ENCODE measurements at places on chromosomes 2 and 18.

DNA sequence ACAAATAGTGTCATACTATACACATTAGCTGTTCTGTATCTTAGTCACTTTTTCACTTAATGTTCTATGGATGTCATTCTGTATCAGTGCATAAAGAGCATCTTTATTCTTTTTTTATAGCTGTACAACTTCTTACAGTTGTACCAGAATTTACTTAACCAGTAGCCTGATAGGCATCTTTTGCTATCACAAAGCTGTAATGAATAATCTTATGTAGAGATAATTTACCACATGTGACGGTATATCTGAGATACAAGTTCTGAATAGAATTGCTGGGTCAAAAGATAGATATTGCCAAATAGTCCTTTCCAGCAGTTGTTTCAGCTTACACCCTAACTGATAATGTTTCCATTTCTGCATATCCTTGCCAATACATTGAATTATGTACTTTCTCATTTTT, 70.0 kb downstream of the PTRHD1 start:
- no peak for DNase-seq

DNA sequence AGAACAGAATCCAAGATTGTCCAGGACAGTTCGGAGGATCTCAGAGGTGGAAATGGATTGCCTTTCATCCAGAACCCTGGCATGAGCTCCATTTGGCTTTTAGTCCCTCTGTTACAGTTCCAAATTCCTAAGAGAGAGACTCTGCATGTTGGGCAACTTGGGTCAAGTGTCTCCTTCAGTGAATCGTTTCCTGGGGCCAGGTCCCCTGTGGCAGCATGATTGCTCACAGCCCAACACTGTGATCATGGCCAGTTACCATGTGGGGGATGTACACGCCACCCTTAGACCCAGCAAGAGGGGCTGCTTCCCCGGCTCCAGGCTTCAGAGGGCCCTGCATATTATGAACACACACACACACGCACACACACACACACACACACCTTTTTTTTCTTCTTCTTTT, 118.6 kb upstream of the GLI2 start:
- DNase-seq = no peak

DNA sequence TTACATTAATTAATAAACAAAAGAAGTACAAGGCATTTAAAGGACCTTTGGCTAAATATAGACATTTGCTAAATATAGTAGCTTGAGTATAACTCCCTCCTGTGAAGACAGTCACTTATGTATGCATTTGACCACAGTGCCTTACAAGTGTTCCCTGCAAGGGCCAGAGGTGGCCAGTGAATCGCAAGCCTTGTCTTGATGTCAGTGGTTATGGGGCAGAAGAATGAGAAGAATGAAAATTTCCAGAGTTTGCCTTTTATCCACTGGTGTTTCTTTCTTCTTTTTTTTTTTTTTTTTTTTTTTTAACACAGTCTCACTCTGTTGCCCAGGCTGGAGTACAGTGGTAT, 1.8 kb downstream of the LRRFIP1 start:
- no peak for DNase-seq

DNA sequence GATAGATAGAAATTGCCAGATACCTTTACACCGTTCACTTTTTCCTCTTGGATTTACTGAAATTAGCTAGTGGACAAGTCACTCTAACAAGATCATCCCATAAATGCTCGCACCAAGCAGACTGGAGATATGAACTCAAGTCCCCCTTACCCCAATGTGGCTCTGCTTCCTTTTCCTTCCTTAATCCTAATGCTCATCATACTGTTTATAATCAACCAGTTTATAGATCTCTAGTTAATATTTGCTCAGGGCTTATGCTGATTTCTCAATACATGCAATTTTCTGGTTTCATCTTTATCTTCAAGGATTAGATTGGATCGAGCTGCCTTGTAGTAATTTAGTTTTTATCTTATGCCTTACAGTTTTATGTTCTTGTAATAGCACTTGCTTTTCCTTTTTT, 318.3 kb upstream of the KLHL29 start:
- no peak for DNase-seq

- DNase-seq = no peak
These were observed 546.4 kb upstream of the SOX11 start for GRCh38 chr2:5145801-5146200.

DNA sequence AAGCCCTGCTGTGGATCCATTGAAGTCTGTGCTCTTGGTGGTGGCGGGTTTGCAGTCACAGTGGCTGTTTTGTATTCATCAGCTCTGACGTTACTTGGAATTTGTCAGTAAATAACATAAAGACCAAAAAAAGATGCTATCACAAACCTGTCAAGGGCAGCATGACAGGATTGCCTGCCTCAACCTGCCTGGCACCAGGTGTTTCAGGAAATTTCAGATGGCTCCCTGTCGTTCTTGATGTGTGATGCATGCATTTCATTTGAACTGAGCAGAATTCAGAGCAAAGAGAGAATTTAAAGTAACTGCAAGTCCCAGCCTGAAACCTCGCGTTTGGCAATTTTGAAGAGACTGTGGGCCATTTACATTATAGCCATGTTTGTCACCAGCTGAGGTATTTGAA, 50.3 kb upstream of the EPC2 start:
- DNase-seq = no peak

GRCh38 chr2:222955008-222955407, 94.2 kb downstream of the ACSL3 start:
- no peak for DNase-seq

- peak; percentile 72 for DNase-seq
These were observed 82.4 kb downstream of the RBMS1 start for GRCh38 chr2:160411167-160411566.

- peak; percentile 30 for DNase-seq
These were observed 339.7 kb downstream of the RPRM start for GRCh38 chr2:153138651-153139375.

DNA sequence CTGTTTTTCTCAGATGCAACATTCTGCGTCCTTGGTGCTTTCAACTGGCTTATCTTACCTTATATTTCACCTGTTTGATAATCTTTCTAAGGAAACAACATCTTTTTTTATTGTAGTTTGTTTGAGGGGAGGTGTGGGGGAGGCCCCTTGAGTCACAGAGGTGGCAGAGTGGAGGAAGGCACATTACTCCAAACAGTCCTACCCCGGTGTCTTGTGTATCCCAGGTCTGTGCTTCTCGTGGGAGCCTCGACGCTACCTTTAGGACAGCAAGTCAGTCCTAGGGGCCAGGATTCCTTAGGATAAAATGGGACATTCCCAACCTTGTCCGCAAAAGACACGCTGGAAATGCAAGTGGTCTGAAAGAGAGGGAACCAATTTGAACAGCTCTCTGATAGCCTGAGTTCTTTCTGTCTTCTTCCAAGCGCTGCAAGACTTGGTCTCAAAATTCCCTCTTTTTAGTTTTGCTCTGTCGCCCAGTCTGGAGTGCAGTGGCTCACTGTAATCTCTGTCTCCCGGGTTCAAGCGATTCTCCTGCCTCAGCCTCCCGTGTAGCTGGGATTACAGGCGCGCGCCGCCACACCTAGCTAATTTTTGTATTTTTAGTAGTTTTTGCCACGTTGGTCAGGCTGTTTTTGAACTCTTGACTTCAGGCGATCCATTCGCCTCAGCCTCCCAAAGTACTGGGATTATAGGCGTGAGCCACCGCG, 4.0 kb downstream of the GATA6 start:
- no peak for DNase-seq

DNA sequence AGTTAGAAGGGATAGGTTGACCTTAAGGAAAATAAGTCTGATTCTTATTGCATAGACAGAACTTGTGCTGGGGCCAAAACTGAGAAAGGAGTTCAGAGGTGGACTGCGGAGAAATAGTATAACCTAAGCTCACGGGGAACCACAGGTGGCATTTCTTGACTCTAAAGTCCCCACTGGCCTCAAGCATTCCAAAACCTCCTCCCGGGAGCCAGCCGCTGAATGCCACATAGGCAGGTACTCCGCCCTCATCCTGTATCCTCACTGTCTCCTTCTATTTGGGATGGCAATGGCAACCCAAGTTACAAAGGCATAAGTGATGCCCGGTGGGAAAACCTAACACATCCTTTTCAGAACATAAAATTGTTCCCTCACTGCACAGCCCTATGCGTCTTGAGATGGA, 173.0 kb downstream of the SP3 start:
- DNase-seq = no peak

- DNase-seq = no peak
These were observed 164.6 kb downstream of the EIPR1 start for GRCh38 chr2:3212984-3213383.

DNA sequence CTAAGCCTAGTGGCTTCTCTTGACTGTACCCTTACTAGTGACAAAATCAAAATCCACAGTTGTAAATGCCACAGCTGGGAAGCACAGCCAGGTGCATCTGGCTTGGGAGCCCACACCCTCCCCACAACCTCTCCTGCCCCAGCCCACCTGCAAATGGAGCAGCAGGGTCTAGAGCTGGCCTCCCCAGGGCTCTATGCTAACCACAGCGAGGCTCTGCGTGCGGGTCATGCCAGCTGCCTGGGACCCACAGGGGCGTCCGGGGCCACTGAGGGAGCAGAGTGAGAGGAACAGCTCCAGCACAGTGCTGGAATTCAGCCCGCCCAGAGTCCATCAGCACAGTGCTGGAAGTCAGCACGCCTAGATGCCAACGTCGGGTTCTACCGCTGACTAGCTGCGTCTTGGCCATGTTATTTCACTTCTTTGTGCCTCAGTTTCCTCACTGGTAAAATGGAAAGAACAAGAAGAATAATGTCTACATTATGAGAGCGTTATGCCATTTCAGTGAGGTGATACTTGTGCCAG, 109.1 kb upstream of the ID2 start:
- no peak for DNase-seq

Measured in MCF 10A (cell line).